ENCODE measurements at places on chromosomes 6 and 20.

DNA sequence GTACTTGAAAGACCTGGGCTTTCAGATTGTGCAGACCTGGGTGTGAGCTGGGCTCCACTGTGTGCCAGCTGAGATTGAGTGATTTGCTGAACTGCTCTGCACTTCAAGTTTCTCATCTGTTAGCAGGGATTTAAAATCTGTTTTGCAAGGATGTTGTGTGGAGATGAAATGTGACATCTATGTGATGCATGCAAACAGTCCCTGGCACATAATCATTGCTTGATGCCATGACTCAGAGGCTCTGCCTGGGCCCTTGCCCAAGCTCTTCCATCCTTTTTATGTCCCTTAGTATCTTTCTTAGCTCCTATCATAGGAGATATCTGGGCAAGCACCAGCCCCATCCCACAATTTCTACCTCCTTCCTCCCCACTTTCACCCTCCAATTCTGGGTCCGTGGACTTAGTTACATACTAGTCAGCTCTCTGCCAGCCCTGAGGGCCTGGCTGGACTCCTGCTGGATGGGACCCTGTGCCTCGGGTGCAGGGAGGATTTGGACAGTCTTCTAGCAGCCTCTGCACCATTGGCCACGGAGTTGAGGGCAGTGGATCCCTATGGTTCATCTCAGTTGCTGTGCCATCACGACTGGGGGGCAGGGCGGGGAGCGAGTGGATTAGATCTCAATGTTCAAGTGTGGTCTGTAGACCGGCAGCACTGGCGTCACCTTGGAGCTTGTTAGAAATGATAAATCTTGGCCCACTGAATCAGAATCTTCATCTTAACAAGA lies 103.6 kb downstream of the MAP3K7 start:
- no peak for DNase-seq

DNA sequence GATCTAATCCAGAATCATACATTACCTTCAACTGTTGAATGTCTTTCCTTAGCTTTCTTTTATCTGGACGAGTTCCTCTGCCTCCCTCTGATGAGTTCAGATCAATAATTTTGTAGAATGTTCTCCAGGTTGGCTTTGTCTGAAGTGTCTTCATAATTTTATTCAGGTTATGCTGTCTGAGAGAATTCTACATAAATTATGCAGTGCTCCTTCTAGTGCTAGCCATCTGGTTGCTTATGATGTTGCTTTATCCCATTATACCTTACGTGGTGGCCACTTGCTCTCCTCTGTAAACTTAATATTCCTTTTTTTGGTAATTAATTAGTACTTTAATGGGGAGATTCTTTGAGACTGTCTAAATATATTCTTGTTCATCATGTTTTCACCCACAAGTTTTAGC lies 67.7 kb upstream of the PTCHD4 start:
- no peak for DNase-seq

DNA sequence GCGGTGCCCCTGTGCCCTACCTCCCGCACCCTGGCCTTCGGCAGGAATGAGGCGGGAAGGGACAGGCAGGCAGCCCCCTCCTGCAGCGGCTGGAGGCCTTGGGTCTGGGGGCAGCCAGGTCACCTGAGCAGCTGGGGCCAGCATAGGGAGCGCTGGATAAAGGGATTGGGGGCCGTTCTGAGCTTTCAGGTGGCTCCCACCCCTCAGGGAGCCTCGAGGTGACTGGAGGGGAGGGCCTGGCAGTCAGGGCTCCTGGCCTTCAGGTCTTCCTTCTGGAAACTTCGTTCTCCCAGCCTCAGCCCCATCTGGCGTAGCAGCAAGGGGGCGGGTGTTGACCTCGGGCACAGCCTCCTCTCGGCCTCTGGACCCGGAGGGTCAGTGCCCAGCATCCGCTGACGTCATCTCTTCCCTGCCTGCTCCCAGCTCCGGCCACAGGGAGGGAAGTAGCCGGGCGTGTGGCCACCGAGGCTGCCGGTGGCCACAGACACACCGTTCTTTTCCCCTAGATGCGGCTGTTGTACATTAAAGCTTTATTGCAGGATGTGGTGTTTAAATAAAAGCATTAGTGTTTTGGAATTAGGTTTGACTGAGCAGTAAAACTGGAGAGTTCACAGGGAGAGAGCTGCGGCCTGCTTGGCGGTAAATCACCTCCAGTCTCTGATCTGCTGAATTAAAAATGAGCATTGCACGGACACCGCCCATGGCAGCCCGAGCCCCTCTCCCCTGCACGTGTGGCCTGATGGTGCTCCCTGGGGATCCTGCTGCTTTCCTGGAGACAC lies 80.0 kb upstream of the GATA5 start:
- no peak for DNase-seq

GRCh38 chr6:49410564-49410963 lies 52.5 kb downstream of the MMUT start:
- DNase-seq: no peak

DNA sequence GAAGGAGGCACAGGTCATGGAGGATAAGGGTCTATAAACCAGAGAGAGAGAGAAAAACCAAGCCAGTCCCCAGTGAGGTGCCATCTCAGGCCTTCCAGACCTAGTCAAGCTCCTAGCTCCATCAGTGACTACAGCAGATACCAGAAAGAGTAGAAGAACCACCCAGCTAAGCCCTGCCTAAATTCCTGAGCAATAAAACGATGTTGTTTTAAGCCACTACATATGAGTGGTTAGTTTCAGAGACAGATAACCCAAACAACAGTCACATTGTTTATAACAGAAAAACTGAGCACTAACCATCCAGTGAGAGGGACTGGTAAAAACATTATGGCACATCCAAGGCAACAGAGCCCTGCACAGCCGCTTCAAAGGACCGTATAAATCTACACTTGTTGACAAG lies 59.2 kb downstream of the BMP7 start:
- no peak for DNase-seq

- no peak for DNase-seq
These were observed 56.6 kb upstream of the POU3F2 start for GRCh38 chr6:98777762-98778161.

- DNase-seq: no peak
These were observed 46.1 kb downstream of the SYNJ2 start for GRCh38 chr6:158027590-158028285.

DNA sequence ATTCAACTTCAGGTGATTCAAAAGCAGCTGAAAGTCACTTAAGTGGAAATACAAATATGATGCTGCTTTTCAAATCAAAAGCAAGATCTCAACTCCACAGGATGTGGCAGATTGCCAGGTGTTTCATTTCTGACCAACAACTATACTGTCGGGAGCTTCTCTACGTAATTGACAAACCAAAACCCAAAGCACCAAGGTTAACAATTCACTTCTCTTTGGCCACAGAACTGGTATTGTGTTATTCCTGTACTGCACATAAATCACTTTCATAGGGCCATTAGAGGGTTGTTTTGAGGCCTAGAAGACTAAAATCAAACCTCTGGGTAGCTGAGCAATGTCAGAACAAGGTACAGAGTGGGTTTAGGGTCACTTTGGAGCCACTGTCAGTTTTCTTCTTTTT lies 169.7 kb downstream of the HAO1 start:
- DNase-seq: no peak

DNA sequence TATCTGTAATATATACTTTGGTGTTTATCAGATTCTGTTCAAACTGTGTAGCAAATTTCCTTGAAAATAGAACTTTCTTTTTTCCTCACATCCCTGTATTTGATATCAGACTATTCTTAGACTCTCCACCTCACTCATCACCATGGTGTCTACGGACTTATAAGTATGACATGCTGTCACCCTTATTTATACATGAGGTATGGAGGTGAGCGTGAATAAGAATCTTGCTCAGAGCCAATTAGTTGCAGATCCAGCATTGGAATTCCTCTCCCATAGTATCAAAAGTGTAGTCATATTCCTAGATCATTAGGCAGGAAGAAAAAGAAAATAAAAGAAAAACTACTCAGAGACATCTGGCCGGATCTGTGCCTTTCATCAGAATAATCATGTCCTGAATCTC lies 43.0 kb downstream of the TPD52L1 start:
- no peak for DNase-seq

DNA sequence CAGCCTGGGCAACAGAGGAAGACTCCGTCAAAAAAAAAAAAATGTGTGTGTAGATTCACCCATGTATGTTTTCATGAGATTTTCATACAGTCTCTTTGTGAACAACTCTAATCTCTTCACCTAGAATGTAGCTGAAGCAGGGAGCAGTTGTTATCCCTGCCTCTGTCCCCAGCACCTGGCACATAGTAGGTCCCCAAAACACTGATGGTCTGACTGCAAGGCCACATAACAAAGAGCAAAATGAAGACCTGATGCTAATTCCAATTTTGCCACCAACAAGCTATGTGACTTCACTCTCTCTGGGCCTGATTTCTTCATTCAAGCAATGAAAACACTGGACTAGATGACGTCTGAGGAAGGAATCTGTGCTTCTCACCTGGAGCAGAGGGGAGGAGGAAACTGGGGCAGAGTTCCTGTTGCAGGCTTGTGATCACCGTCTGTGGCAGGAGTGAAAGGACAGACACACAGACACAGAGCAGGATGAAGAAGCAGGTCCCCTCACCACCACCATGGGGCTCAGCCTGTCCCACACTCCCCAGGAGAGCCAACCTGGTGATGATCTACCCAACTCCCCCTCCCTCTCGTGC lies 4.6 kb downstream of the SLC44A4 start:
- DNase-seq: no peak

DNA sequence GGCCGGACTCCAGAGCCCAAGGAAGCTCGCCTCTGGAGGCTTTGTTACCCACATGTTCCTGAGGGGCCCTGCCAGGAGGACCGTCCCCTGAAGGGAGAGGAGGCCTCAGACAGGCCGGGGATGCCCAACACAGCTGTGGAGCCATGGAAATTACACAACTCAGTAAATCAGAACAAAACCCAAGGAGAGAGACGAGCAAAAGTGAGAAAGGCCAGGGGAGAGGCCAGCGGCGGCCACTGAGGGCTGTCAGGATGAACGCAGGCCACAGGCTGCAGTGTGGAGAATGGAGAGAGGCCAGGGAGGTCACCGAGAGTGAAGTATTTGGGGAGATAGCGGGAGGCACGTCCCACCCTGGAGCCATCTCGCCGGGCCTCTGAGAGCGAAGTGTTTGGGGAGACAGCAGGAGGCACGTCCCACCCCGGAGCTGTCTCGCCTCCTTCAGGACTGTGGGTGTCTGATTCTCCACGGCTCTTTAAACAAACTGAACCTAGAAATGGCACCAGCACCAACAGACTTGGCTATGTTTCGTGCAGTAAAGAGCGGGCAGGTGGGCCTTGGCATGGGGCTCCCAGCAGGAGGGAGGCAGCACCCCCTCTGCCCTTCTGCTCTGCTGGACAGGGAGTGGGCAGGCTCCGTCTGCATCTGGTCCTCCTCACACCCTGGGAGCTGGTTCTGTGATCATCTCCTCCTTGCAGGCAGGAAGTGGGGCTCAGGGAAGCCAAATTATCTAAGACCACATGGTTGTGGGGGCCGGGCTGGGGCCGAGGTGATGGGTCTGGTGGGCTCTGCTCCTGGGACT lies 91.0 kb downstream of the YTHDF1 start:
- no peak for DNase-seq

DNA sequence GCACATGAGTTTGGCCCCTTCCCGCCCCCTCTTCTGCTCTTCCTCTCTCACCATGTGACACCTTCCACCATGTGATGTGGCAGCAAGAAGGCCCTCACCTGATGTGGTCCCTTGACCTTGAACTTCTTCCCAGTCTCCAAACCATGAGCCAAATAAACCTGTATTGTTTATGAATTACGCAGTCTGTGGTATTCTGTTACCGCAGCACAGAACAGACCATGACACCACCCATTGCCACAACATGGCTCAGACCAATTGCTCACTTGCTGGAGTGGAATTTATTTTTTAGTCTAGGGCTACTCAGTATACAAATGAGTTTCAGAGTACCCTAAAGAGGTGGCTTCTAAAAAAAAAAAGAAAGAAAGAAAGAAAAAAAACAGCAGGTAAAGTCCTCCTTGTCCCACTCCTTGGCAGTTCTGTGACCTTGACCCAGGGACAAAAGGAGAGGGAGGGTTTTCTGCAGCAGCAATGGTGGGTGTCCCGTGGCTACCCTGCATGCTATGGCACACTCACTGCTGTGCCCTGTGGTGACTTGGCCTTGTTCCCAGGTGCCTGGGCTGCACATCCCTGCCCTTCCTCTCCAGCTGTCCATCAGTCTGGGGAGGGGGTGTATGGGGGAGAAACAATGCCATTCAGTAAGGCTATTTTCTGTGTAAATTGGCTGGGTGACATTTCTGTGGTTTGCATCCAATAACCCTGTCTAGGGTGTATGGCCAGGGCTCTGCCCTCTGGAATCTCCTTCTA lies 5.4 kb upstream of the VSX1 start:
- DNase-seq: no peak

DNA sequence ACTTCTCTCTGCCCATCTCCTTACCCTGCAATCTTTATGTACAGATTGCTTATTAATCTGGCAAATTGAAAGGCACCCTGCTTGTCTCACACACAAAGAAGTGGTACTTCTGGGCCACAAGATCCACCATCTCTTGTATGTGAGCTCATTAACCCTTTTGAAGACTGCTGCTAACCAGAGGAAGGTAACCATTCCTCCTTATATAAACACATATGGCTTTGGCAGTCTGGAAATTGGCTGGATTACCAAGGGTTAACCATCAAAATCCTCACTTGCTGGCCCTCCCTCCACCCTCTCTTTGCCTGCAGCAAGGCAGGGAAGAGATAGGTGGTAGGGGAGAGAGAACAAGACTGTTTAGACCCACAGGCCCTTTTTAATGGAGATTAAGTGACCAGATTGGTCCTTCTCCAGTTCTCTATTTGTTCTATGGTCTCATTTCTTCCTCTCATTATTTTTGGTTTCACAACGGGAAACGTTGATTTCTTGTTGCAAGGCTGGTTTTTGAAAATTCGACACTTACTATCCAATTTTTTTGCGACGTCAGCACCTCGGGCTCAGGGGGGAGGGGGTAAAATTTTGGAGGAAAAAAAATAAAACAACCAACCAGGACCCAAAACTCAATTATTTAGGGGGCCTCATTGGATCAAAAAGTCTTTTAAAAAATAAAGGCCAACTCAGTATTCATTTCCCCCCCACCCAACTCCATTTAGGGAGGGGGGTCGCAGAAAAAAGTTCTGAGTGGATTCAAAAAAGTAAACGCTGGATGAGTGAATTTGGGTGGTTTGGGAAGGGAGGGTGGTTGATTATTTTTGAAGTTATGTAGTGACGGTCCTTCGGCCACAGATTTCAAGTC lies 859 bp downstream of the PPP1R10 start:
- peak; percentile 82 for DNase-seq

- no peak for DNase-seq
These were observed 22.2 kb upstream of the NCOA3 start for GRCh38 chr20:47479506-47479905.

GRCh38 chr20:51696304-51697071 lies 71.7 kb downstream of the ATP9A start:
- peak; percentile 45 for DNase-seq

GRCh38 chr20:14334306-14334930 lies 3.0 kb downstream of the FLRT3 start:
- DNase-seq: peak; percentile 49
